ENCODE measurements at places on chromosomes 16 and 17.
A peak's percentile ranks its signal among the peaks of the same experiment; 100 is the strongest.

DNA sequence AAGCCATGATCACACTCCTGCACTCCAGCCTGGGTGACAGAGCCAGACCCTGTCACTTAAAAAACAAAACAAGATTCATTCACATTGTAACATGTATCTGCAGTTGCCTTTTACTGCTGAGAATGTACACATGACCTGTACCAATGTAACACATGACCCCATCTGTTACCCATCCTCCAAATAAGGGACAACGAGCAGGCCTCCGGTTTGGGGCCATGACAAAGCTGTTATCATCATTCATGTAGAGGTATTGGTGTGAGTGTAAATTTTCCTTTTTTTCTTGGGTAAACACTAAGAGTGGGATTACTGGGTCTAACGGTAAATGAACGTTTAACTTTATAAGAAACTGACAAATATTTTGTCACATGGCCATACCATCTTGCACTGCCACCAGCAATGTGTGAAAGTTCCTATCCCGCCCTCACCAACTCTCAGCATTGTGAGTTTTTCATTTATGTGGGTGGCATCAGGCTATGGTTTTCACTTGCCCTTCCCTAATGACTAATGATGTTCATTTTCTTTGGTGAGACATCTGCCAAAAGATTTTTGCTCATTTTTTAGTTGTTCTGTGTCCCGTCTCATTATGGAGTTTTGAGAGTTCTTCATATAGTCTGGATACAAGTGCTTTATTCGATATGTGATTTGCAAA, 145.5 kb downstream of the C16orf78 start:
- DNase-seq = no peak

GRCh38 chr16:78563905-78564304, 464.5 kb downstream of the WWOX start:
- DNase-seq = peak; percentile 58

GRCh38 chr16:85436636-85437165, 176.4 kb upstream of the GSE1 start:
- DNase-seq = peak; percentile 96

DNA sequence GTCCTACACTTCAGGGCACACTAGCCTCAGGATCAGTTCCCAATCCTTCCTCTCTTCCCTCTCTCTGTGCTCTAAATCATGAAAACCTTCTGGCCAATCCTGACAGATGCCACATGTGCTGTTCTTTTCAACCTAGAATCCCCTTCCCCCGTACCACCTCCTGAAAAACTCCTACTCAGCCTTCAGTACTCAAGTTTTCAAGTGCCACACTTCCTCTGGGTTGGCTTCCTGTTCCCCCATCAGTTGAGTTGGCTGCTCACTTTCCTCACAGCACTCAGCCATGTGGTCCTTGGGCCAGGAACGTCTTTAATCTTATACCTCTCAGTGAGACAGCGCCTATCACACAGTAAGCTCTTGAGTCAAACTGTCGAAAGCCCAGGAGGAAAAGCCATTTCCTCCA, 3.3 kb downstream of the ASPHD1 start:
- DNase-seq = no peak

- no peak for DNase-seq
Observed at GRCh38 chr17:3951420-3951819, 12.8 kb downstream of the ATP2A3 start.

DNA sequence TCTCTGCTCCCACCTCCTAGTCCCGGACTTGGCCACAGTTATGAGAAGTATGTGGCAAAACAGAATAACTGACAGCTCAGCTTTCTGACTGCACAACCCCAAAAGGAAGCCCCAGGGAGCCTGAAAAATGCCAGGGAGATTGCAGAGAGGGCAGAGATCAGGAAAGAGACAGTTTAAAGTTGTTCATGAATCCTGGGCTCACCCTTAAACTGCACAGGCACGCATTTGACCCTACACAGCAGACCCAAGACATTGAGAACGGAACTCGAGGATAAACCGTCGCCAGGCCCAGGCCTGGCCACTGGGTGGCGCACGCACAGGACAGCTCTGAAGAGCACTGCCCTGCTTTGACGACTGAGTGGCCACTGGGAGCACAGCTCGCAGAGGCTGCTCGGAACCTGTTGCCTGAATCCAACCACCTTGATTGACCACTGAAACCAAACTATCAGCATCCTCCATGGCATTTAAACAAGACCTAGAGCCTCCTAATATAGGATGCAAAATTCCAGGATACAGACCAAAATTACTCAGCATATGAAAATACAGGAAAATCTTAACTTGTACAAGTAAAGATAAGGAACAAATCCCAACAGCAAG, 114.0 kb downstream of the C16orf95 start:
- DNase-seq = no peak

- DNase-seq = no peak
Observed at GRCh38 chr16:31267332-31268032, 7.7 kb downstream of the ITGAM start.

- no peak for DNase-seq
Observed at GRCh38 chr17:82507631-82508175, 11.8 kb upstream of the FOXK2 start.

DNA sequence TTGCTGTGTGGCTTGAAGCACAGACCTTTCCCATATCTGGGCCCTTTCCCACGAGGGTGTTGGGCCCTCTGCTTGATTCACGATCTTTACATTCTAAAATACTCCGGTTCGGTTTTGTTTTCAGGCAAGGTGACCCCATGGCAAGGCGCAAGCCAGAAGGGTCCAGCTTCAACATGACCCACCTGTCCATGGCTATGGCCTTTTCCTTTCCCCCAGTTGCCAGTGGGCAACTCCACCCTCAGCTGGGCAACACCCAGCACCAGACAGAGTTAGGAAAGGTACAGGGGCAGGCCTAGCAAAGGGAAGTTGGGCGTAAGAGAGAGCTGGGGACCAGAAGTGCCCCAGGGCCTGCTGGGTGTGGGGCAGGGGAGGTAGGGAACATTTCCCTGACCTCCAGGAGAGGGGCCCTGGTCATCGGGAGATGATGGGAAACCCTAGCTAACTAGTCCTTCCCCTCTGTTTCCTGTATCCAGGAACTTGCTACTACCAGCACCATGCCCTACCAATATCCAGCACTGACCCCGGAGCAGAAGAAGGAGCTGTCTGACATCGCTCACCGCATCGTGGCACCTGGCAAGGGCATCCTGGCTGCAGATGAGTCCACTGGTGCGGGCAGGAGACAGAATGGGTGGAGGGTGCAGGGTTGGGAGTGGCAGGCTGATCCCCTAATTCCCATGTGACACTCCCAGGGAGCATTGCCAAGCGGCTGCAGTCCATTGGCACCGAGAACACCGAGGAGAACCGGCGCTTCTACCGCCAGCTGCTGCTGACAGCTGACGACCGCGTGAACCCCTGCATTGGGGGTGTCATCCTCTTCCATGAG, 1.4 kb downstream of the ALDOA start:
- no peak for DNase-seq

GRCh38 chr17:3669085-3669347, 404 bp downstream of the EMC6 start:
- DNase-seq = no peak

DNA sequence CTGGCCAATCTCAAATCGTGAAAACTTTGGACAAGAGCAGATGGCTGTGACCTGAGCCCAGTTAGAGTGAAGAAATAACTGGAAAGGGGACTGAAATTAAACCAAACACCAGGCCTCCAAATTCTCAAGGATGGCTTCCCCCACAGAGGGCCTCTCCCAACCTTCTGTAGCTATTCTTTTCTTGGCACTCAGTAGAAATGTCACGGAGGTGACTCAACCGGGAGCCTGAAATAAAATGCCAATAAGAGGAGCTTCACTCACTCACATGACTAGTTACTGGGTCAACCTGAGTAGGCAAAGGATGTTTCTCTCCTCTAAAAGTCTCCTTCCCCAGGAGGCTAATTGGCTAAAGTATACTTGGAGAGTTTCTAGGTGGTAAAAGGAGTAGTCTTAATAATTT, 230.7 kb downstream of the MAF start:
- DNase-seq = no peak

GRCh38 chr17:2453866-2454265, 53.0 kb upstream of the MNT start:
- DNase-seq = no peak

GRCh38 chr16:15803618-15804017, 53.2 kb downstream of the MYH11 start:
- no peak for DNase-seq

- no peak for DNase-seq
Observed at GRCh38 chr16:77049577-77049976, 141.4 kb upstream of the MON1B start.

DNA sequence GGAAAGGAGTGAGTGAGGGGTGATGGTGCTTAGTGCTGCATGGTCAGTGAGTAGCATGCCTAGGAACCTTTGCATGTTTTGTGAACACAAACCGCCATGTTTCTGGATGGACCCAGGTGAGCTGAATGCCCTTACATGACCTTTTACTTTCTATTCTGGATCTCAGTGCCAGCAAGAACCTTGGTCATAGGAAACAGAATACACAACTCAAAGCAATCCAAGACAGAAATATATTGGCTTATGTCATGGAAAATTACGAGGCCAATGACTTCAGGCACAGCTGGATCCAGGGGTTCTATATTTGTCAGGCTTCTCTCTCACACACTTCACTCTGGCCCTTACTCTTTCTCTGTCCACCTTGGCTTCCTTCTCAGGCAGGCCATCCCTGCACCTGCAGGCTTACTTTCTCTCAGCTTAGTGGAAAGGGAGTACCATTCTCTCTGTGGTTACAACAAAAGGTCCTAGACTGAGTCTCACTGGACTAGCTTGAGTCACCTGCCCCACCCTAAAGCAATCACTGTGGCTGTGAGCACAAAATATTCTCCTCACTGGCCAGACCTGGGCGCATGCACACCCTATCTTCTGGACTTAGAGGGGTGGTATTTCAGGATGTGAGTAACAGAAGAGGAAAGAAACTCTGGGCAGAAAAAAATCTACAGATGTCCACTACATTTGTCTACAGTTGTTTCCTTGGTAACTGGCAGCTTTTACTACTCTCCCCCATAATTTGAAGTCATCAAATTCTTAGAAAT, 20.4 kb upstream of the CPNE2 start:
- no peak for DNase-seq

- no peak for DNase-seq
Observed at GRCh38 chr17:34542700-34543336, 36.6 kb upstream of the TMEM132E start.

DNA sequence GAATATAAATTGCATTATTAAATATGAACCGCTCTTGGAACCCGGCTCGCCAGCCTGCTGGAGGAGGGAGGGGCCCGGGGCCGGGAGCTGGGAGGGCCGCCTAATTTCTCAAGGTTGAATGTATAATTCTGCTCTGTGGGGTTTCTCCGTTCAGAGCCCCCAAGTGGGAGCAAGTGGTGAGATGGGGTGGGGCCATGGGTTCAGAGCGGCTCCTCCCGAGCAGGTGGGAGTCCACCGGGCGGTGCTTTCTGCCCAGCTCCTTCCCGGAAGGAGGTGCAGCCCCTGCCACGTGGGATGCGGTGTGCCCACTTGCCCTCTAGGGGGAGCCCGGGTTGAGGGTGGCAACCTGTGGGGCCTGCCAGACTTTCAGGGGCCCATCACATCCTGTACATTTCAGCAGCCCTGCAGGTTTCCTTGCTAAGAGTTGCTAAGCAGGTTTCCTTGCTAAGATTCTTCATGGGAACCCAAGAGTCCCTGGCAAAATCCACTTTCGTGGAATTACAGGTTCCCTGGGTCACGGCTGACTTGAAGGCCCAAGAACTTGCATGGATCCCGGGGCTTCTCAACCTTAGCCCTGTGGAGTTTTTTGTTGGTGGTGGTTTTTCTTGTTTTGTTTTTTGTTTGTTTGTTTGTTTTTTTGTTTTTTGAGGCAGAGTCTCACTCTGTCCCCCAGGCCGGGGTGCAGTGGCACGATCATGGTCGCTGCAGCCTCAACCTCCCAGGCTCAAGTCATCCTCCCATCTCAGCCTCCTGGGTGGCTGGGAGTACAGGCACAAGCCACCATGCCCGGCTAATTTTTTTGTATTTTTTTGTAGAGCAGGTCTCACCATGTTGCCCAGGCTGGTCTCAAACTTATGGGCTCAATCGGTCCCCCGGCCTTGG, 196.7 kb upstream of the GSE1 start:
- peak; percentile 66 for DNase-seq

GRCh38 chr17:3794557-3795389, 6.2 kb downstream of the ITGAE start:
- no peak for DNase-seq

- no peak for DNase-seq
Observed at GRCh38 chr16:86806181-86806837, 228.0 kb downstream of the FOXL1 start.

GRCh38 chr17:14843086-14843795, 421.9 kb downstream of the PMP22 start:
- DNase-seq = no peak

- DNase-seq = no peak
Observed at GRCh38 chr17:35001549-35001948, 21.2 kb downstream of the LIG3 start.

- no peak for DNase-seq
Observed at GRCh38 chr16:81832801-81833547, 53.9 kb downstream of the PLCG2 start.

GRCh38 chr16:30621765-30622164, 11.6 kb upstream of the ZNF689 start:
- no peak for DNase-seq

- no peak for DNase-seq
Observed at GRCh38 chr17:7885367-7886226, 3.0 kb upstream of the CHD3 start.

GRCh38 chr16:69106491-69107315, 1.2 kb downstream of the HAS3 start:
- no peak for DNase-seq
